Activated CD4-positive, CD25-positive, alpha-beta regulatory T cell treated with anti-CD3 and anti-CD28 coated beads, Interleukin-2, amount 50 U/mL, for 72 hours (primary cell): ENCODE measurements at places on chromosomes 11 and 22.

GRCh38 chr22:31360029-31360428 is 13.9 kb upstream of the PATZ1 start:
- DNase-seq: no peak

GRCh38 chr11:48669146-48669545 is 180.6 kb downstream of the OR4A47 start:
- DNase-seq: no peak

GRCh38 chr11:31141789-31142188 is 227.8 kb downstream of the DCDC1 start:
- no peak for DNase-seq

GRCh38 chr11:121372671-121373429 is 79.3 kb upstream of the SORL1 start:
- no peak for DNase-seq

GRCh38 chr22:48065892-48066291 is 1303.4 kb downstream of the TBC1D22A start:
- no peak for DNase-seq

GRCh38 chr11:41943656-41944055 is 484.2 kb upstream of the LRRC4C start:
- no peak for DNase-seq

DNA sequence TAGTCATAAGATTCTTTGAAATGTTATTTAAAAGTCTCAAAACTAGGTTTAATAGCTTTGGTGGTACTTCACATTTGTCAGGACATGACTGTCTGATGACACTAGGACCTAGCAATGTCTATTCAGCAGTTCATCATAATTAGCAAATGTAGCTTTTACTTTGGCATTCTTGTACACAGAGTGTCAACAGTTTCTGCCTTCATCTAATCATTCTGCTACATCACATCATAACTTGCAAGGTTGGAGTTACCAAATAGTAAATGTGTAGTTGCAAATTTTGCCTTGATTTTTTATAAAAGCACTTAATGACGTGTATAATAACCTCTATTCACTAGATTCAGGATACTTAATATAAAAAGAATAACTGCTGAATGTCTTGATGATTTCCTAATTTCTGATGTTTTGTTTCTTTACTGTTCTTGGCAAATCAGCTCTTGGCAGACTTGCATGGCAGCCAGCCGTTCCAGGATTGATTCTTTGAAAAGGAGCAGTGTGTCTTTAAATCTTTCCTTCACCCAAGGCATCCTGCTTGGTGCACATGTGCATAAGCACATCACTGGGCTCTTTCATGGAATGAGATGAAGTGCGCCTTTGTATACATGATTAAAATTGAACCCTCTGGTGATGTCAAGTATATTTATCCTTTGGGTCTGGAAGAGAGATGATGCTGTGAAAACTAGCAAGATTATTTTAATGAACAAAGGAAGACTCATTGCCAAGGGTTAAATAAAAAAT is 12.2 kb downstream of the FBXO7 start:
- no peak for DNase-seq

DNA sequence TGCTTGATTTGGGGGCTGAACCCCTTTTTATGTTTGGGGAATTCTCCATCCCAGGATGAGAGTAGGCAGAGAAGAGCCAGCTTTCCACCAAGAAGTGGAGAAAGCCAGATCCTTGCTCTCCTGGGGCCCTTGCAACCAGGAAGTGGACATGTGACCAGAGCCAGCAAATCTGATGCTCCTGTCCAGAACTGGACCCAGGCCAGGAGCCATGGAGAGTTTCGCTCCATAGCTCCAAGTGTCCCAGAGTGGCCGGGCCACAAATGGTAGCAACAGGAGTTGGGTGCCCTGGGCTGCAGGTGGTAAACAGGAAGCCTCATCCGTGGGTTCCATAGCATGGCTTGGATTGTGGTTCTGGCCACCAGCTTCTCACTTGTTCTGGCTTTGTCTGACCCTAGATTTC is 93.9 kb upstream of the CD82 start:
- no peak for DNase-seq

DNA sequence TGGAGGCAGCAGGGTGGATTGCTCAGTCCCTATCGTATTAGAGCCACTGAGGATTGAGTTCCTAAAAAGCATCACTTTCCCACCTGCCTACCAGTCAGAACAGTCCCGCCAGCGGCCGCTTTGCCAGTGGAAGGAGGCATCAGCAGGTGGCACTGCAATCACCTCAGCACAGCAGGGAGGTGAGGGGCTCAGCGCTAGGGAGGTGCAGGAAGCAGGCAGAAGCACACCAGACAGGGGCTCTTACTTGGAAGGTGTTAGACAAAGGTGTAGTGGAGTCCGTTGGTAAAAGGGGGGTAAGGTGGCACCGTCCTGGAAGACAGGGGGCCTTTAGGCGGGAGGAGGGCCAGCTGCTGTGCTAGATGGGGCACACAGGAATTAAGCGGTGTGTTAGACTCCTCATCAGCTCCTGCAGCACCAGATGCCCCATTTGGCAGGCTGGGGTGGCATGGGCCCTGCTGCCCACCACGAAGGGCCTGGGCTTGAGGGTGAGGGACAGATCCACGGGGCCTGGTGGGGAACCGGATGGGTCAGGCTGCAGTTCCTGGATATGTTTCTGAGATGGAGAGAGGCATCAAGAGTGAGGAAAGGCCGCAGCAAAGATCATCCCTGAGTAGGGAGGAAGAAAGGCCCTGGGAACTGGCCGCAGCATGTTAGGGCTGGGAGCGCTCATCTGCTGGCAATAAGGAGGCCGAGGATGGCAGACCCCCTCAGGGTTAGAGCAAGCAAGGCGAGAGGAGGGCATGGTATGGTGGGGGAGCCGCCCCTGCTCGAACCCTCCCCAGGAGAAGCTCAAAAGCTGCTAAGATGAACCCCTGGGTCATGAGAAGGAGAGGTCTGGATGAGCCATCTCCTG is 42.5 kb downstream of the C11orf58 start:
- DNase-seq: no peak

DNA sequence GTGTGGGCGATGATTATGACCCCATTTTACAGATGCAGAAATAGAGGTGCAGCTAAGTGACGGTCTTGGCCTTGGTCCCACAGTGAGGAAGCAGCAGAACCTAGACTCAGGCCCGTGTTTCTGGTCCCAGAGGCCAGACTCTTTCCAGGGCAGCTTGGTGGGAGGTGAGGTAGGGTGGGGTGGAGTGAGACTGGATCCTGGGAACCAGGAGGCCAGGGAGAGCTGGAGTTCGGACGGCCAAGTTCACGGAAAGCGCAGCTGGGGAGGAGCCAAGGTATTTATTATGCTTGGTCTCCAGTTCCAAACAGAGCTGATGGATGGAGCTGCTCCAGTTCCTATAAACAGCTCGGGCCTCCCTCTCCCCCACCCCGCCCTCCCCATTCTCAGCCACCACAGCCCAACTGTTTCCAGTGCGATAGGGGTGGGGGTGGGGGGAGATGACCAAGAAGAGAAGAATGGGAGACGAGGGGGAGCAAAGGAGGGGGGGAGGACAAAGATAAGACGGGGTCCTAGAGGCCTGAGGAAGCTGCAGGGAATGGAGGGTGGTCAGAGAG is 16.2 kb downstream of the LRRC32 start:
- DNase-seq: no peak

- no peak for DNase-seq
Measured at GRCh38 chr22:46706060-46706459, 32.0 kb downstream of the CERK start.

DNA sequence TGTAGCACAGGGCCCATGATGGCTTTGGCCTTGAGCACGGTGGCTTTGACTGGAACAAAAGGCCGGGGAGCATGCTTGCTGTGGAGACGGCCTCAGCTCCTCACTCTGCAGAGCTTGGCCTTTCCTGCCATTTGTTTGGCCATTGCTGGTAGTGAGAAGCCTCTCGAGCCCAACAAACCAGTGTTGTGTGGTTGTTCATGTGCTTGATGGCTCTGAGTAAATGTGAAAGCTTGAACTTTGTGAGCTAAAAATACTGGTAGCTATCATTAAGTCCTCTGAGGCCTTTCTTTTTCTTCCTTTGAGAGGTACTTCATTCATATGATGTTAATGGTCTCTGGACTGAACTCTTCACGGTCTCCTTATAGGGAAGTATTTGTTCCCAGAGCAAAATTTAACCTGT is 39.6 kb downstream of the NAT10 start:
- no peak for DNase-seq

- no peak for DNase-seq
Measured at GRCh38 chr11:66659763-66660162, 17.9 kb downstream of the RBM4B start.

- DNase-seq: no peak
Measured at GRCh38 chr22:17841836-17842235, 67.6 kb upstream of the BID start.

- DNase-seq: no peak
Measured at GRCh38 chr22:27170491-27170890, 513.1 kb downstream of the MIAT start.

GRCh38 chr11:72405009-72405408 is 29.3 kb downstream of the CLPB start:
- DNase-seq: no peak

- DNase-seq: no peak
Measured at GRCh38 chr11:1302041-1302460, 7.4 kb downstream of the TOLLIP start.

DNA sequence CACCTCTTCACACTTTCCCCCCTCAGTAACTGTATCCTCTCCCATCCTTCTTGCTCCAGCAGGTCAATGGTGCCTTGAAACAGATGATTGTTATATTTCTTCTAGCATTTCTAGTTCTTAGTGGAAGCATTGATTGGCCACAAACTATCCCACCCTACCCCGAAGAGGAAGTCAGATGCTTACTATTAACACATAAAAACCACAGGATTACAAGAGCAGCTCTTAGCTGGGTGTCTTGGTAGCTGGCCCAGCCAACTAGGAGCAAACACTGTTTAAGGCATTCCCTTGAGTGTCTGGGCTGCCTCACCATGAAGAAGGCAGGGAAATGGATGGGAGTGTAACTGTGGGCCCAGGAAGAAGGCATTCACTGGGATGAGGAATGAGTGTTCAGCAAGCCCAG is 176.6 kb downstream of the GRIK4 start:
- DNase-seq: no peak

DNA sequence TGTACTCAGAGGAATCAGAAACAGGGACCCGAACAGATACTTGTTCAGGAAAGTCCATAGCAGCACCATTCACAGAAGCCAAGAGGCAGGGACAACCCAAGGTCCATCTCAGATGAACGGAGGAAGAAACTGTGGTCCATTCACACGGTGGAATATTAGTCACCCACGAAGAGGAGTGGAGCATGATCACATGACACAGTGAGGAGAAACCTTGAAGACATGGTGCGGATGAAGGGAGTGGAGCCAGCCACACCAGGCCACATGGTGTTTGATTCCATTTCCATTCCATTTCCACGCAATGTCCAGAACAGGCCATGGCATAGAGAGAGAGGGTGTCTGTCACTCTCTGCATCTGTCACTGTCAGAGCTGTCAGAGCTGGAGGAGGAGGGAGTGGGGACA is 30.7 kb downstream of the NADSYN1 start:
- DNase-seq: no peak

- DNase-seq: no peak
Measured at GRCh38 chr11:37170311-37170710, 572.3 kb upstream of the RAG2 start.

DNA sequence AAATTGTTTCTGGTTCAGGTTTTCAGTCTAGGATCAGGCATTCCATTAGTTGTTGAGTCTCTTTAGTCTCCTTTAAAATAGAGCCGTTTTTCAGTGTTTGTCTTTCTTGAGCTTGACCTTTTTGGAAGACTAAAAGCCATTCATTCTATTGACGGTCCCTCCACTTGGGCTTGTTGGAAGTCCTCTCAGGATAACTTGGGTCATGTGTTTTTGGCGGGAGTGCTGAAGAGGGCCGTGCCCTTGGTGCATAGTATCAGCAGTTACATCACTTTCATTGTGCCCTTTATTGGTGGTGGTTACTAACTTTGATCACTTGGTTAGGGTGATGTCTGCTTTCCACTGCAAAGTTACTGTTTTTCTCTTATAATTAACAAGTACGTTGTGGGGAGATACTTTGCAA is 20.8 kb downstream of the CECR2 start:
- no peak for DNase-seq

GRCh38 chr22:43955883-43956782 is 891 bp downstream of the SAMM50 start:
- no peak for DNase-seq

DNA sequence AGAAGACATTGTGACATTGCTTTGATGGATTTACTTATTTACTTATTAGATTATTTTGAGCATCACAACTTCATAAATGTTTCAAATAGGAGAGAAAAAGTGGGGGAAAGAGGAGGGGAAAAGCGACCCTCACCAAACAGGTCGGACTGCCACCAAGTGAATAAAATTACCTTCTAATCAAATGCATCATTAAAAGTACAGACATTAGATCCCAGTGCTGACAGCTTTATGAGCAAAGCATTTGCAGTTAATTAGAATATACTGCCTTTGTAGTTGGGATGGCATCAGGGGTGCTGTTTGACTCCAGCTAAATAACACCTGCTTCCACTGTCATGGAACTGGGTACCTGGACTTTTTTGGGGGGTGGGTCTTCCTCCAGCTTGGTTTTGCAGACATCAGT is 299.6 kb downstream of the OPCML start:
- no peak for DNase-seq

DNA sequence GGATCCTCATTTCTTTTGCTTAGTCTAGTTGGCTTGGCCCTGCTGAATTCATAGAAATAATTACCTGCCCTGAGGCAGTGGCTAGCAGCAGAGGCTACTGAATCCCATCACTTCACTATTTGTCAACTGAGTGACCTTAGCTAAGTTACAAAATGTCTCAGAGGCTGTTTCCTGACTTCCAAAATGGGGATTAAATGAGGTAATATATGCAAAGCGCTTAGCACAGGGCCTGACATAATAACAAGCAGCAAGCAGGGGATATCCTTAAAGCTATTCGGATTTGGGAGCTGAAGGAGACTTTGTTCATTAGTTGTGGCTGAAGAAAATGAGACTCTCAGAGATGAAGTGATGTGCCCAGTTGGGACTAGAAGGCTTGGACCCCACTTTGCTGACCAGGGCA is 2.8 kb downstream of the NRGN start:
- DNase-seq: no peak

GRCh38 chr11:67265633-67266448 is 432 bp upstream of the GRK2 start:
- peak; percentile 86 for DNase-seq

GRCh38 chr11:3610846-3611245 is 30.9 kb downstream of the ART5 start:
- DNase-seq: no peak

DNA sequence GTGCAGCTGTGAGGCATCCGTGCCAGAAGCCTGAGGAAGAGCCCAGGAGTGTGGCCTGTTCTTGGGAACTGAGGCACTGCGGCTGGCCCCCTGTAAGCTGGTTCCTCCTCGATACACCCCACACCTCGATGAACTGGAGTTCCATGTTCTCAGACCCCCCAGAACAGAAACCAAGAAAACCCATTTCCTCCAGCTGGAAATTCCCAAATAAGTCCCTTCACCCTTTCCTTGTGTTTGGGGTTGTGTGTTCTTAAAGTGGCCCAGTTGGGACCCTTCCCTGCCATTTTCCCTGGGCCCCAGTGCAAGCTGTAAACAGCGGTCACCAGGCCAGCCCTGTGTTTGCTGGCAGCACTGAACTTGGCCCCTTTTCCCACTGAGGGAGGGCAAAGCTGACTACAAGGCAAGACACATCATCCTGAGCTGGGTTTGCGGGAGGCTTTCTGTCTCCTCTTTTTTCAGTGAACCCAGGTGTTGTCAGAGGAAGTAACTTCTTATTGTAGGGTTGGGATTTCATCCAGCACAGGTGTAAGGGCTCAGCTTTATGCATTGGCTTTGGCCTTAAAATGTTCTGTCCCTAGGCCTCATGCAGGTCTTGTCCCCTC is 60.1 kb upstream of the MPEG1 start:
- DNase-seq: no peak
